CD4-positive, alpha-beta T cell treated with Interleukin-21 for 1 hour (primary cell): ENCODE measurements at places on chromosomes 2 and 18.

GRCh38 chr2:216645636-216645950, 12.4 kb downstream of the IGFBP2 start:
- no peak for DNase-seq

DNA sequence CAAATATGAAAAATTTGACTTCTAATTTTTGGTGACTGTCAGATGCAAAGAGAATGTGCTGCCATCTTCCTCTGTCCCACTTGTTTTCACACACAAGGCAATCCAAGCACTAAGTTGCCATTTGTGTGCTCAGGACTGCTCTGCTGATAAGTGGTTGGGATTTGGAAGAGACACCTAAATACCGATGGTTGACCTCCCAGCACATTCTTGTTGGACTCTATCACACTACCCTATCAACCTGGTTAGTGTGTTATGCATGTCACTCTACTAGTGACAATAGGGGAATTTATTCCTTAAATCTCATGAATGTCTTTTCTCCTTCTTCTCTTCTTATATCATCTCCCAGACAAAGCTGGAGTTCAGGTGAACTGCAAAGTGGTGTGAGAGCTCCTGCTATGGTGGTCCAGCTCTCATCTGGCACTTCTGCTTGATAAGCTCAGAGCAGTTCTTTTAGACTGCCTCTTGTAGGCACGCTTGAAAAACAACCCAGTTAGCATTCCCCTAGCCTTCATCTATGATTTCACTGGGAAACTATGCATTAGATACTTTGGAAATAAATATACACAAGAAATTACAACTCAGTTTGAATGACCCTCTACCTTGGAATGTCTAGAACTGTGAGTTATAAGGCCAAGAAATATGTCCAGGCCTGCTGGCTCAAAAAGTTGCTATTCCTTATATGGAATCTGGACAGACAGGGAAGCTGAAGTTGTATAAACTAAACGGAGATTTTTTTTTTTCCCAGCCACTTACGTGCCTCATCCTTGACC, 404.8 kb downstream of the MEIS1 start:
- no peak for DNase-seq

DNA sequence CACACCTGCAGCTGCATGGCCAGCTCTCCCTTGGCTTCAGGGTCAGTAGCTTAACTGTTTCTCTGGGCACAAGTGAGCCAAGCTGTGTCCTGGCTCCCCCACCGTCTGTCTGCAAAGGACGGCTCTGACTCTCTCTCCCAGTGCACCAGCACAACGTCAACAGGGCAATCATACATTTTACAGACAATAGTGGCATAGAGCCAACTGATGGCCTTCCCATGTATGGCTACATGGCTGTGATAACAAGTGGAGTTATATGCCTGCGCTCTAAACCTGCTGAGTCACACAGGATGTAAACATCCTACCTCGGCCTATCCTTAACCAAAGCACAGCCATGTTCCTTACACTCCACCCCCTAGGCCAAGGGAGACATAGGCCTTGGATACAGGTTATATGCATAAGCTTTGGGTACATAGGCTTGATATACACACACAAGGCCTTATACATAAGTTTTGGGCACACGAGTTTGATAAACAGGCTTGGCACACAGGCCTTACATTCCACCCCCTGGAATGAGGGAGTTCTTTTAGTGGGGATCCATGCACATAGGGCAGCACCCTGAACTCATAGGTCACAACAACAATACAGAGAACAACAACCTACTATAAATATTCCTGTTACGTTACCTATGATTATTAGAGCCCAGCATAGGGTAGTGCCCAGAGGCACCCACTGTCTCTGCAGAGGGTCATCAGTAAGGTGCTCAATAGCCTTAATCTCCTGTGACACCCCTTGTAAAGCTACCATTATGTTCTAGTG, 17.7 kb downstream of the PHOSPHO2 start:
- DNase-seq = no peak

DNA sequence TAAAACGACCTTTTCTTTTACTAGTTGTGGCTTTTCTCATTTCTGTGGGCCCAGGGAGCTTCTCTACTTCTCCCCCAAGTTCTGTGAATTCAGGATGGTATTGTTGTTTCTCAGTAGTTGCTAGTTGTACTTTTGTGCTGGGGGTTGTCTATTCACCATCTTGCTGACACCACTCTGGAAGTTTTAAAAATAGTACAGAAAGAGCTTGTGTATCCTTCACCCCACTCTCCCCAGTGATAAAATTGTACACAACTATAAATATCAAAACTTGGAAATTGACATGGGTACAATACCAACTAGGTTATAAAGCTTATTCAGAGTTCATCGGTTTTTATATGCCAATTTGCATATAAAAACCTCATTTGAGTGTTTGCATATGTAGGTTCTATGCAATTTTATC, 45.3 kb upstream of the REEP1 start:
- DNase-seq = no peak

- no peak for DNase-seq
Observed at GRCh38 chr2:223034221-223034975, 17.6 kb upstream of the KCNE4 start.

GRCh38 chr2:67571785-67572718, 174.9 kb downstream of the ETAA1 start:
- no peak for DNase-seq

DNA sequence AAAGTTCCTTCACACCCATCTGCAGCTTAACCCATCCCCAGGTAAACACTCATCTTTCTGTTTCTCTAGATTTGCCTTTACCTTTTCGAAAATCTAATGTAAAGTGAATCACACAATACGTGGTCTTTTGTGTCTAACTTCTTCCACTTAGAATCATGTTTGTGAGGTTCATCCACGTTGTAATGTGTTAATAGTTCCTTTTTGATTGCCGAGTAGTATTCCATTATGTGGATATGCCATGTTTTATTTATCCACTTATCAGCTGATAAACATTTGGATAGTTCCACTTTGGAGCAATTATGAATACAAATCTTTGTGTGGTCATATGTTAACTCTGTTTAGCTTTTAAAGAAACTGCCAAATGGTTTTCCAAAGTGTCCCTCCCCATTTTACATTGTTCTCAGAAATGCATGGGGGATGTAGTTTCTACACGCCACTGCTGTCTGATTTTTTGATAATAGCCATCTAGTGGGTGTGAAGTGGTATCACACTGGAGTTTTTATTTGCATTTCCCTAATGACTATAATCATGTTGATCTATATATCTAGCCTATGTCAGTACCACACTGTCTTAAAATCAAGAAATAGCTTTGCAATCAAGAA, 22.3 kb downstream of the PECR start:
- DNase-seq = peak; percentile 26

- no peak for DNase-seq
Observed at GRCh38 chr2:148953426-148953825, 78.4 kb downstream of the KIF5C start.

- DNase-seq = peak; percentile 62
Observed at GRCh38 chr2:157447741-157448140, 3.9 kb upstream of the CYTIP start.

DNA sequence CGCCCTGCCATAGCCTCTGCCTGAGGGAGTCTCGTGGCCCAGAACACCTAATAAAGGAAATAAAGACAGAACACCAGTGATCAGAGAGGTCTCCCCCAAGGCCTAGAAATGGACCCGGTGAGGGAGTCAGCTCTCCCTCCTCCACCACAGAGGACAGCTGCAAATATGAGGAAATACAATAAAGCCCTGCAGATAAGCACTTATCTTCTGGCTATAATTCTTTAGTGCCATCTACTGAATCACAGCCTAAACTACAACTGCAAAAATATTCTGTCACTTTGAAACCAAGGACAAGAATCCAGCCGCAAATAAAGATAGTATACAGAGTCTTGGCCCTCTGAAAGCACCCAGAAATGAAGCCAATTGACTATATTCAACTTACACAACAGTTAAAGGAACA, 42.4 kb upstream of the TACR1 start:
- no peak for DNase-seq

- DNase-seq = peak; percentile 13
Observed at GRCh38 chr18:79521416-79522205, 125.9 kb downstream of the NFATC1 start.

GRCh38 chr18:53567929-53568574, 656.4 kb downstream of the MBD2 start:
- DNase-seq = peak; percentile 15

GRCh38 chr2:222871291-222871690, 10.5 kb downstream of the ACSL3 start:
- no peak for DNase-seq

- DNase-seq = no peak
Observed at GRCh38 chr2:25885933-25886332, 7.6 kb upstream of the ASXL2 start.

GRCh38 chr2:153474407-153474806, 4.2 kb downstream of the RPRM start:
- no peak for DNase-seq

DNA sequence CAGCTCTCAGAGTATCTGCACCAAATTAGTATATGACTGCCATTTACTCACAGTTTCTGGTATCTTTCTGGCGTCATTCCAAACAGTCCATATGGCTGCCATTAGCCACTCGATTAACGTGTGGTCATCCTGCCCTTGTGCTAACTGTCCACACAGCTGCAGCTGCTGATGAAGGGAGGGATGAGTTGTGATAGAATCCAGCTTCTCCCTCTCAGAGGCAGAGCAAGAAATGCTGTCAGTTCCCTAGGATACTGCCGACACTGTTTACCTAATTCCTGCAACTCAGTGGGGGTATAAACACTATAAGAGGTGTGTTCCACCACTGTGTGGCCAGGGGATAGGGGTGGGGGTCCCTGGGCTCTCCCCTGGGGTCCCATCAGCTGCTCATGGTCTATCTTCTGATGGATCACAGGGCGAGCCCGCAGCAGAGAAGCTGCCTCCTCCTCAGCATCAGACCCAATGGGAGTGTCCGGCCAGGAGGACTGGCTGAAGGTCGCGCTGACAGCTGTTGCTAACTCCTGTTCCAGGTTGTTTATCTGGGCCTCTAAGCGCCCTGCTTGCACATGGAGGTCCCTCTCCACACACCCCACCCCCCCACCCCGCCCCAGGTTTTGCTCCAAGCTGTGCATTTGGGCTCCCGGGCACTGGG, 17.3 kb upstream of the KLHL23 start:
- DNase-seq = no peak

DNA sequence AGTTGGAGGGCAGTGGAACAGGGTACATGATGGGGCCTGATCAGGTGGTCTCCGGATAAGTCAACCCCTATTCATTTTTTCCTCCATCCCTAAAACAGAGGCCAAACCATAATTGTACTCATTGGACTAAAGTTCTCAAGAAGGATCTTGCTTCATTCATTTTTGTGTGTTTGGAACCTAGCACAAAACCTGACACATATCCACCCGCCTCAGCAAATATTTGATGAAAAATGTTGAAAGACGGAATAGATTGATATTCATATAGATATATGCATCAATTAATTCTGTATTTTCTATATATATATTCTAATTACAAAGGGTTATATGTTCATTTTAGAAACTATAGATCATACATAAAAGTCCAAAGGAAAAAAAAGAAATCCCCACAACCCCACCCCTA, 21.9 kb downstream of the SLC4A1AP start:
- DNase-seq = no peak

- DNase-seq = no peak
Observed at GRCh38 chr2:193539188-193539587, 1344.5 kb upstream of the TMEFF2 start.

GRCh38 chr2:111534910-111535352, 349.1 kb downstream of the ANAPC1 start:
- DNase-seq = peak; percentile 41

- DNase-seq = no peak
Observed at GRCh38 chr2:6352247-6352646, 513.5 kb downstream of the CMPK2 start.

DNA sequence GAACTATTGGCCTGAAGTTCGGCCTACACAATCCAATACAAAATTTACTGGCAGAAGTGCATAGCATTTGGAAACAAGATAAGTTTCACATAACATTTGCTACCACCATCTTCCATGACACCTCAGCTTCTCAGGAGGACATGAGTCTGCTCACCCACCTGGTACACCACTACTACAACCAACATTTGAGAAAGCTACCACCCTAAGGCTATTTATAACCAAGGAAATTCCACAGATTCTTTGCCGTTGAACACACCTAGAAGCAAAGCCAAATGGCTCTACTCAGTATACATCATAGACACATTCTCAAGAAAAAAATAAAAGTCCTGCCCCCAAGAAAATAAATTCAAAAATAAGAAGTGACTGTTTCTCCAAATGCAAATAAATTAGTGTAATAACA, 145.3 kb downstream of the SPAG16 start:
- DNase-seq = no peak

- DNase-seq = no peak
Observed at GRCh38 chr18:48583573-48583972, 44.7 kb downstream of the CTIF start.

GRCh38 chr2:40450796-40451430, 977 bp downstream of the SLC8A1 start:
- DNase-seq = no peak

- peak; percentile 38 for DNase-seq
Observed at GRCh38 chr2:27765621-27766286, 5.8 kb upstream of the MRPL33 start.

DNA sequence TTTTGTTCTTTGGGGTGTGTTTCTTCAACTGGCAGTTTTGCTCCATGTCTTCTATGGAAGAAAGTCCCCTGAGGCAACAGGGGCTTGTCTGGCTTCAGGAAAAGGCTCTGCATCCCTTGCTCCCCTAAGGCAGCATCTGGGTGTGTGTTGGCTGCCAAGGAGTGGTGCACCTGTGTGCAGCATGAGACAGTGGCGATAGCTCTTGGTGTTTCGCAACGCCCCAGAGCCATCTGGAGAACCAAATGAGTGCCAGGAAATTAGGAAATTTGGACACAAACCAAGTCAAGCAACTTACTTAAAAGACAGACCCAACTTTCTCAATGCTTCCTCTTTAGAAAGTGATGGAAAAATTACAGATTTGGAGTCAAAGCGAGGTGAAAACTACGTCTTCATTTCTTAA, 1044.4 kb upstream of the CNTNAP5 start:
- no peak for DNase-seq

- no peak for DNase-seq
Observed at GRCh38 chr2:218081695-218082094, 12.6 kb downstream of the RUFY4 start.
